ENCODE measurements at places on chromosomes 1 and 21.
A peak's percentile ranks its signal among the peaks of the same experiment; 100 is the strongest.

DNA sequence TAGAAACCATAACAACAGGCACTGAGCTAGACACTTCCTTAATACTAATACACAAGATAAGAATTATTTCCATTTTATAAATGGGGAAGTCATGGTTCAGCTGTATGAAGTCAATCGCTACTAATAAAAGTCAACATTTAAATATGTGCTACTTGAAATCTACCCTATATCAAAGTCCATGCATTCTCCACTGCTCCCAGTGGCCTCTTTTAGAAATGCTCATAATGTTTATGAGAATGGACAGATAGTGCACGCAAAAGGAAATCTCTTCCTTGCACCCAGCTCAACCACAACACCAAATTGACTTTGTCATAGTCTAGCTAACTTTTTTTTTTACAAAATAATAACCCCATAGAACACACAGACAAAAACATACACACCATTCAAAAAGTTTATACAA is 281.7 kb upstream of the CXADR start:
- DNase-seq: peak; percentile 5

- DNase-seq: no peak
Observed at GRCh38 chr1:15620902-15621682, 3.8 kb downstream of the DDI2 start.

DNA sequence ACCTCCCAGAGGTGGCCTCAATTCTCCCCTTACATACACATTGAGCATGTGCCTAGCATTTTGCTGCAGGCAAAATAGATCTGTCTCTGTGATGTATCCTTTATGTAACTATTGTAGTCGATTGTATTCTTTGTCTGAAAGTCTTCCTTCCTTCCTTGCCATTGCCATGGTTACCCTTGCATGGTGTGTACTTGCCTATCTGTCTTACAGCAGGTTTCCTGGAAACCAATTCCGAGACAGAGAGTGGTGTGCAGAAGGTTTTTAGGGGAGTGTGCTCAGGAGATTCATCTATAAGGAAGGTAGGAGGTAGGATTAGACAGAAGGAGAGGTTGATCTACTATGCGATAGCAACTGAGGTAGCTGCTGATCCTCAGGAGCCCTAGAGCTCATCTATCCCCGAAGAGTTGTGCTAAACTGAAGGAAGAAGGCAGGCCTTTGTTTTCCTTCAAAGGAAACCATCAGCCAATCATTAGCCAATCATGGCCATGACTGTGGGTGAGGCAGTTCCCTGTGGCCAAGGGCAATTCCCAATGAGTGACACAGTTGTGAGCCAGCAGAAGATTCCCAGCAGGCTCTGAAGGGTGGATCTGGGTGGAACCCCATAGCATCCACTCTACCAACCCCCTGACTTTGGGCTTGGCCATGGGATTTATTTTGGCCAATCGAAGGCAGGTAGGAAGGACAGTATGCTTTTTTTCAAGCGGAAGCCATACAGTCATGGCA is 15.0 kb downstream of the CITED4 start:
- DNase-seq: no peak

DNA sequence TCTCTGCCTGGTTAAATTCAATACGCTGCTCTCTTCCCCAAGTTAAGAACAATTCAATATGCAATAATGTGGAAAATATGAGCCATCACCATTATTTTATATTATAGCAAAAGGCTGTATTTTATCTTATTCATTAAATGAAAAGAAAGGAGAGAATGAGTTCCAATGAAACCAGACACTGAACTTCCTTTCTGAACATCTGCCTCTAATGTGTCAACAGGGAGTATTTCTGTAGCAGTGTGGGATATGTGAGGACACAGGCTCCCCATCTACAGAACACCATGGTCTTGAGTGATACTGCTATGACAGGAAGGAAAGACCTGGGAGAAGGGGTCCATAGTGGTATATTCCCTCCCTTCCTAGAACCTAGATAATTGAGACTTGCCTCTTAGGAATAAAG is 46.3 kb downstream of the CASQ2 start:
- DNase-seq: no peak

- no peak for DNase-seq
Observed at GRCh38 chr1:31510304-31510703, 66.0 kb upstream of the TINAGL1 start.

GRCh38 chr1:203556047-203556851 is 62.3 kb downstream of the OPTC start:
- no peak for DNase-seq

DNA sequence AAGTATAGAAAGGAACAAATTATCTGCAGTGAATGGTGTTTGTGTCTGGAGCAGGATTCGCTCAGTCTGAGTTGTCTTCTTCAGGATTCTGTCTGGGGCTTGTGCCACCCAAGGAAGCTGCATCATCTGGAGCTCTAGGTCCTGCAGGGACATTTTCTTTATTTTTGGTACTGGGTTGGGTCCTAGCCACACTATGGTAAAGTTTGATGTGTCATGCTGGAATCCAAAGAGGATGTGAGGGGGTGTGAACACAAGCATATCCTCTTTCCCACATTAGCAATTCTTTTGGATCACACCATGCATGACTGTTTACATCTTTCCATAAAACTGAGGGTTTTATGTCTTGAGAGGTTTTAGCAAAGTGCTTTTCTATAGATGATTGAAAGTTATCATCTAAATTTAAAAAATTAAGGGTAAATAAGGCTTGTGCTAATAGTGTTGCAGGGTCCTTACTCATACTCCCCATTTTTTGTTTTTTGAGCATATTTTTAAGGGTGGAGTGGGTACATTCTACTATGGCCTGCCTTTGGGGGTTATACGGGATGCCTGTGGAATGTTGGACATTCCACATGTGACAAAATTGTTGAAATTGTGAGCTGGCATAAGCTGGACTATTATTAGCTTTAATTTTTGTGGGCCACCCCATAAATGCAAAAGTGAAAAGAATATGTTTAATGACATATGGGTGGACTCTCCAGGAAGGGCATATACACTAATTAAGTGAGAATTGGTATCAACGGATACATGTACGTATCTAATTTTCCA is 152.0 kb upstream of the HMCN1 start:
- DNase-seq: no peak

Data from SW480 (cell line).